ENCODE measurements at places on chromosomes 2 and 18.

DNA sequence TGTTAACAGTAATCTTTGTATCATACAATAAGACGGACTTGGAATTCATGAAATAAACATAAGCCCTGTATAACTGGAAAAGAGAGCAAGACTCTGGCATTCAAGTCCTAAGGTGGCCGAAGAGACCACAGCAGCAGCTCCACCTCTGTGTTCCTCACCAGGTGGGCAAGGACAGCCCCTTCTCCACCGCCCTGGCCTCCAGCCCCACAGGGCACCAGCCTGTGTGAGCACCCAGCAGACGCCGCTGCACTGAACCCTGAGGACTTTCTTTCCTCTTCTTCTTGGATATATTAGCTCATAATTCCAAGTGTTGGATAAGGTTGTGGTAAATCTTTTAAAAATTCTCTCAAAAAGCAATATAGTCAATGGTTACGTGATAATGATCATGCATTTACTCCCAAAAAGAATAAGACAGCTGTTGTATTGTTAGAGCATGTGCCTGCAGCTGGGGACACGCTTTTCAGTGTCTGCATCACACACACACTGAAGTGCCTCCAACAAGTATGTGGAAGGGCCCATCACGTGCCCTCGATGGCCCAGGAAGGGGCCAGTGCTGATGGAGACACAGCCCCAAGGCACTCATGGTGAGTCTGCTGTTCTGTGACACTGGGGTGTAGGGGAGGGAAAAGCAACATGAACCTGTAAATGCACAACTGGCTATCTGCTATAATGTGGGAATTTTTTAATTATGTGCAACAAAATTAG, 26.8 kb downstream of the FAM178B start:
- no peak for DNase-seq

DNA sequence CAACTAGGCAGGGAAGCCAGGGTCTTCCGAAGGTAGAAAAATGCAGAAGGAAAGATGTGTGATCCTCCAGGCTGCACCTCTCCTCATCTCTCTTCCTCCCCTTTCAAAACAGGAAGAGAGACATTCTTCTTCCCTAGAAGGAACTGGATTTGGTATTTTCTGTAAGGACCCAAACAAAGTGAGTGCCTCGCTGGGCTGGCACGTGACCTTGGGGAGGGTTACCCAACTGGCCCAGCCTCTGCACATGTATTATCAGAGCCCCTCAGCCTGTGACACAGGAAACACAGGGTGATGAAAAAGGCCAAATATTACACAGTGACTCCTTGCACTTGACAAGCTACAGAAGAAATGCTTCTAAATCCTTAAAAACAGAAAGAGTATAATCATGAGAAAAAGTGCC, 2.3 kb downstream of the HJURP start:
- DNase-seq: no peak

- DNase-seq: no peak
Measured at GRCh38 chr2:233663911-233664310, 7.8 kb upstream of the UGT1A9 start.

DNA sequence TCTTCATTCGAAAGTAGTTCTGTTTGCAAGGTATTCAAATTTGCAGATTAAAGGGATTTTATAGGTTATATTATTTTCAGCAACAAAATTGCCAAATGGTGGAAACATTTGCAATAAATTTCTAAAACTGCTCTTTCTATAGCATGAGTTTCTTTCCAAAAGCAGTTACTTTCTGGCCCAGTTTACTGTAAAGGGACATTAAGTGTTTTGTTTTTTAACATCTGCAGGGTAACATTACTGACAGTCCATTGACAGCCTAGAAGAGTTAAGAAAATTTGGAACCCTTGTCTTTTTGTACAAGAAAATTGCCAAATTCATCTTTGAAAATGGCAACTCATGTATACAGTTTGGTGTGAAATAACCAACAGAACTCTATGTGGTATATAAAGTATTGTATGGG, 375.1 kb downstream of the SETBP1 start:
- DNase-seq: no peak

DNA sequence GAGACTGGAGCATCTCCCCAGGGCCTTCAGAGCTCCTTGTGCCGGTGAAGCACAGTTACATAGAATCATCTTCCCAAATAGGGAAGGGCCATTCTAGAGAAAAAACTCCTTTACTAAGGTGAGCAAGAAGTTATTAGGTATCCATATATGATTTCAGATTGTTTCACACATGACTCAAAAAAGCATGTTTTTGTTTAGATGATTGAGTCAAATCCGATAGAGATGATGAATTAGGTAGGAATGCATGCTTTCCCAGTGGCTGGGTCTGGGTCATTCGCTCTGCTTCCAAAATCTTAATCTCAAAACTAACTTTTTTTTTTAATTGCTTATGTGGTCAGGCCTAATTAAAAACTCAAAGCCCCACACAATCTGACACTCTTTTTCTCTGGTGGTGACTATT, 3.8 kb downstream of the NT5C1B start:
- no peak for DNase-seq

DNA sequence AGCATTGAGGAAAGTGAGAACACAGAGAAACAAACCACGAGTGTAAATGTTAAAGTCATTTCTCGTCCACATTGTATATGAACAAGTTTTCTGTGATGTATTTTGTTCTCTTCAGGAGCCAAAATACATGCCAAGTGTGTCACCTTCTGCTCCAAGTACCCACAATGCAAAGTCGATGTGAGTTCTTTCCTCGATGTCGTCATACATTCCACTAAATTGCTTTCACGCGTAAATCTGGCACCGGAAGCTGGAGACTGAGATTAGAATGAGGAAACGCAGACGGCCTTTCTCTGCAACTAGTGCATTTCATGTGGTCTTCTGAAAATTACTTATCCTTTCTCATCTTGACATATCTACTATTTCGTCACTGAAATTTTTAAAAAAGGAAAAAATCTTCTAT, 118.5 kb upstream of the SALL3 start:
- no peak for DNase-seq

GRCh38 chr2:150595803-150596470, 108.5 kb upstream of the RND3 start:
- DNase-seq: no peak

DNA sequence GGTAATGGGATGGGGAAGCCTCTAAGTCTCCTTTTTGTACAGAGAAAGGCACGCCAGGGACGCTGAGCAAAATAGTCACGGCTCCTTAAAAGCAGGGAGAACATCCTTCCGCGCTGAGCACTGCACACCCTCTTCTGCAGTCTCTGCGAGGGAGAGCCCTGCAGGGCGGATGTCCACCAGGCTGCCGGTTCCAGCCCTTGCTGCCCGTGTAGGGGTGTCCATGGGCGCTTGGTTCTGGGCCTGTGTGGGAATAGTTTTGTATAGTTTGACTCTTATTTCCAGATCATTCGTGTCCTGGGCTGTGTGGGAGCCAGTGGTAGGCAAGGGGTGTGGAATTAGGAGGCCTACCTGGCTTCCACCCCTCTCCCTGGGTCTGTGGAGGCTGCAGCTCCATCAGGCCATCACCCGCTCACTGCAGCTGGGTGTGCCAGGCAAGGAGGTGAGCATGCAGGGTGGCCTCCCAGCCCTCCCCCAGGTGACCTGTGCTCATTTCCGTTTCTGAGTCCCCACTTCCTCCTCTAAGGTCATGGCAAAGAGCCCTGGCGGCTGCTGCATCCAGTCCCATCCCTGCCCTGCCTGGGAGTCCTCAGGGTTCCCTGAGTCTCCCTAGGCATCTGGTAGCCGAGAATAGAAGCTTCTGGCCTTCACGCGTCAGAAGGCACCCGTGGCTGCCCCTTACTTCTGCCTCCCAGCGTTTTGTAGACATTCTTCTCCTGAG, 202.6 kb downstream of the LDLRAD4 start:
- DNase-seq: no peak

GRCh38 chr2:204725693-204726360, 180.6 kb downstream of the PARD3B start:
- no peak for DNase-seq

GRCh38 chr2:197515739-197516392, at the start of gene MOB4:
Gene MOB4 (plus strand): TSS chr2:197516066. CDS start chr2:197516087, 21 bp downstream.
- DNase-seq: peak; percentile 88

- DNase-seq: no peak
Measured at GRCh38 chr2:98583816-98584618, 24.3 kb downstream of the COA5 start.

- no peak for DNase-seq
Measured at GRCh38 chr2:239566995-239567568, 166.3 kb upstream of the HDAC4 start.

DNA sequence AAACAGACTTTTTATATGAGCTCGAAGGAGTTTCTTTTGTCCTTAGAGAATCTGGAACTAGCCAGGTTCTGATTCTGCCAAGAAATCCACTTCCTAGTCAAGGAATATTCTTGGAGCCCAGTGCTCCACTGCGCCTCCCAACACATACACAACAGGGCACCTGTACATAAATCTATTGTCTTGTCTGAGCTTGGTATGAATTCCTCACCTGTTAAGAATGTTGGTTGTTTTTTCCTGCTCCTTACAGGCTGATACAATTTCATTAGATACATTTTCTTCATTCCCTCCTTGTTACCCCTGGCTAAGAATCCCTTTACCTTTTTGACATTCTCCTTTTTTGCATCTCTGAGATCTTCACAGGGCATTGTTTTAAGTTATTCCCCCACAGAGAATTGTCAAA, 56.0 kb upstream of the FZD7 start:
- DNase-seq: no peak

GRCh38 chr2:144830543-144830942, 310.6 kb upstream of the ZEB2 start:
- DNase-seq: no peak

DNA sequence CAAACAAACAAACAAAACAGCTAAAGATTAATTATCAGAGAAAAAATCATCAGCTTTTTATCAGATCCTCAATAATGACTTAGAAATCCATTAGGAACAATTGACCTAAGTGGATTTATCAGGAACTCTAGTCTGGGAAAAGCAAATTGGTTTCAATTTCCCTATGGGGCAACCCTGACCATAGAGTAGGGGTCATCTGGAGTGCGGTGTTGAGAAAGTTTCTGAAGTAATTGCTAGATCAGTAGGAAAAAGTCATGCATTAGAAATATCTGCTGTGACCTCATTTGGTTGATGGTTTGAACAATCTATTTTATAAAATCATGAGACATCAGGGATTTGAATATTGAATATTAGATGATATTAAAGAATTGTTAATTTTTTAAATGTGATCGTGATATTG, 507.9 kb downstream of the TXNL1 start:
- DNase-seq: no peak

DNA sequence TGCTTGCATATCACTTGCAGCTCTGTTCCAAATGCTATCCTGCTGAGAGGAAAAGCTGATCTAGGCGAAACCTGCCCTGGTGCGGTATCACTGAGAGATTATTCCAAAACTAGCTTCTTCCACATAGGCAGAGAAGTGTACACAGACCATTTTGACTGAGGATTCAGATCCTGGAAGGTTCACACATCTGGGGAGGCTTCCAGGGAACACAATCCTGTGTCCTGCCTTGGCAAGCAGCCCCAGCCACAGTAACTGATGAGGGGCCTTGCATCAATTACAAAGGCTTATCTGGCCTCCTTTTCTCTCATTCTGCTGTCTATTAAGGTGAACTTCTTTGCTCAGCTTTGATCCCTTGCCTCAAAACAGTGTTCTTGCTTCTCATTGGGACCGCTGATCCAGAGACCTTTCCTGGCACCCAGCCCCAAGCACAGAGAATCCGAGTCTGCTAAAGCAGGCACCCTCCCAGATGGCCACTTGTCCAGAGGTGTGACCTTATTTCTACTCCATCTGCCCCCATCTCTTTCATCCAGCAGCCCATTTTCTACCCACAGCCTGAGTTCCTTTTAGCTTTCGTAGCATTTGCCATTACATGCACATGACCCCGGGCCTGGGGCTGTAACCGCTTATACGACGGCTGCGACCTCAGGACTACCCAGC, 52.3 kb upstream of the ZFP36L2 start:
- no peak for DNase-seq

- no peak for DNase-seq
Measured at GRCh38 chr2:161919873-161920272, 154.1 kb downstream of the DPP4 start.

GRCh38 chr2:11370377-11371091, 26.1 kb upstream of the ROCK2 start:
- DNase-seq: no peak

- DNase-seq: no peak
Measured at GRCh38 chr18:14908541-14908940, 160.6 kb downstream of the ANKRD30B start.

- no peak for DNase-seq
Measured at GRCh38 chr2:2146969-2147900, 183.8 kb downstream of the MYT1L start.

DNA sequence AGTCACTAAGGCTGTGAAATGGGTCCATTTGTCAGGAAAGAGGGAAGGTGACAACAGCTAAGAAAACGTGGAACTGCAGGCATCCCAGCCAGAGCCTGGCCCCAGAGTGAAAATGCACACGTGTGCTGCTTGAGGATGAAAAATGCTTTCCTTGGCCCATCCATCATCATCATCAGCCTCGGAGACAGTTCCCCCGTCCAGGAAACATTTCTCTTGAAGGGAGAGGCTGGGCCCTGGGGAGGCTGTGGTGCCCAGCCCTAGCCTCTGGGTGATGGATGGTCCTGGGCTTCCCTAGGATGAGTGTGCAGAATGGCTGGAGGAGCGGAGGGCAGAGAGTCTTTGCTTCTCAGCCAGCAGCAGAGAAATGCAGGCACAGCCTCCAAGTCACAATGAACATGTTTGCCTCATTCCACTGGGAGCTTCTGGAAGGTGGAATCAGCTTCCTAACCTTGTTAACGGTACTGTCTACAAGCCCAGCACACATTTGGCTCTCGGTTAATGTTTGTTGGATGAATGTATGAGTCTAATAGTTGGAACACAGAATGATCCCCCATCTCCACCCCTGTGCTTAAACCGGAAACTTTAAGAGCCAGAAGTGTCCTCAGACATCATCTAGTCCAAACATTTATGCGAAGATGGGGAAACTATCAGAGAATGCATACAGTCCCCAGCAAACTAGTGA, 164.0 kb downstream of the RDH14 start:
- no peak for DNase-seq

- no peak for DNase-seq
Measured at GRCh38 chr2:9001229-9001628, 2.3 kb downstream of the MBOAT2 start.

DNA sequence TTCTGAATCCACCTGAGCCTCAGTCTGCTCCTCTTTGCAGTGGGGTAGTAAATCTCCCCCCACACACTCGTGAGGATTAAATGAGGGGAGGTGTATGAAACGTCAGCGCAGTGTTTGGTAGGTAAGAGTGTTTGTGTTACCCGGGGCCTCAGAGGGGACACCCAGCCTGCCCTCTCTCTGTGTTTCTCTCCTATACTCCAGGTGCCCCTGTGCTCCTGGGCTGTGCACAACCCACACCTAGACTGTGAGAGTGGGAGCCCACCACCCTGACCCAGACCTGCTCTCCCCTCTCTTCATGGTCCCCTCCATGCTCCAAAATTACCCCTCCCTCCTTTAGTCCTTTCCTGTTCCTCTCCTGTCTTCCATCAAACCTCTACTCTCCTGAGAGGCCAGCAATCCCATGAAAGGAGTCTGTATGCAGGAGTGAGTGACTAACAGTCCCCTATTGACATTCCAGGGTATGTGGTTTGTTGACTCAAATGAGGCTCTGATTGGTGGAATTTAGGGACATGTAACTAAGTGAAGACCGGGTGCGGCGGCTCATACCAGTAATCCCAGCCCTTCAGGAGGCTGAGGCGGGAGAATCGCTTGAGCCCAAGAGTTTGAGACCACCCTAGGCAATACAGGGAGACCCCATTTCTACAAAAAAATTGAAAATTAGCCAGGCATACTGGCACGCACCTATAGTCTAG, 10.4 kb downstream of the CIB4 start:
- no peak for DNase-seq

GRCh38 chr18:55420665-55421307, 167.2 kb downstream of the TCF4 start:
- no peak for DNase-seq

- no peak for DNase-seq
Measured at GRCh38 chr2:70030724-70031420, 56.4 kb upstream of the PCBP1 start.

Measured in GM12892 (cell line).